ENCODE measurements at places on chromosomes 13 and 19.
A peak's percentile ranks its signal among the peaks of the same experiment; 100 is the strongest.

DNA sequence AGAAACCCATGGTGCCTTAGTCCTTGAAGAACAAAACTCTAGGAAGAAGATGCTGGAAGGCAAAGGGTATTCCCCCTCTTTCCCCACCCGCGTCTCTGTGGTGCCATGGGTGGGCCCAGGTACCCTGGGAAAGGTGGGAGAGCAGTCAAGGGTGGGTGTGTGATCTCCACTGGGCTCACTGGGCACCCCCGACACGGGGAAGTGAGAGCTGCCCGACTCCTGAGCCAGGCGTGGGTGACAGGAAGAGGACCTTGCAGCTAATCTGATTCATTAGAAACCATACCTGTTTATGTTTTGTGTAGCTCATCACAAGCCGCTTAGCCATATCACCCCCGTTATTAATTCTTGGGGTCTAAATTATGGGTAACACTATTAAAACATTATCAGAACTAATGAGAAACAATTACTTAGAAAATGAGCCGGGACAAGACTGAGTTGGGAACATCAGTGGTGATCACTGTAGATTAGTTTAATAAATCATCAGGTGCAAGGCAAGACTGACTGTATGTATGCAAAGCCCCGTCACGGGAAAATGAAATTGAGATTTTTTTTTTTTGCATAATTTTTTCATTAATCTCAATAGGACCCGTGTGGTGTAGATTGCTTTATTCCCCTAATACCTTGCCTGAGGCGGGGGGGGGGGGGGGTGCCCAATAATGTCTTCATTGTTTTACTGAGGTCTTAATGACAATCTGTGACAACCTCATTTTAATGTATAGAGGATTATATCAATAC lies 77.3 kb downstream of the ZIC5 start:
- DNase-seq, result no peak

DNA sequence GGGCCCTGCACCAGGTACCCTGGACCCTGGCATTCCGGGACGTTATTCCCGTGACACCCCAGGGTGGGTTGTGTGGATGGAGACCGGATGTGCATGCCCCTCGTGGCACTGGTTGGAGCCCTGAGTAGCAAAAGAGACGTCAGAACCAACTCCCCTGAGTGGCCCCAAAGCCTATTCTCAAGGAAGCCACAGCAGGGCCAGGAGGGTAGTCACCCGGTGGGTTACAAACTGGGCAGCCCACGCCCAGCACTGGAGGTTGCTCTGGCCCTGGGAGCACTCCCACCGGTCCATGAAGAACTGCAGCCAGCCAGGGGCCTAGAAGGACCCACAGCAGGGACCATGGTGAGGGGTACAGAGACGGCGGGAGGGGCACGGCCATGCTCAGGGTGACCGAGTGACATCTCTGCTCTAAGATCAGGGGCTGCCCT lies 7.5 kb downstream of the KLF16 start:
- DNase-seq, result no peak

DNA sequence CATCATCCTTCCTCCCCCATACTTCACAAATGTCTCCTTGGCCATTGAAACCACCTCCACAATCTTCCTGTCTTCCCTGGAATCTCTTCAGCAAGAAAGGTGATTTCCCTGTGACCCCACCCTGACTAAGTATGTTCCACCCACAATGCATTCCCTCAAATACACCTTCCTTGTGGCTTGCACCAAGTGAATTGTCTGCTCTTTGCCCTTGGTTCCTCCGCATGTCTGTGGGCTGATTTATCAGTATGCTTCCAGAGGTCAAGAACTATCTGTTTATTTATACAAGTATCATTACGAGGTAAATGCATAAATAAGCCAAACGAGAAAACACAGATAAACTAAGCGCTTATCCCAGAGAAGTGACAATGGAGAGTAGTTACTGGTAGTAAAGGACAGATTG lies 45.4 kb upstream of the POMP start:
- no peak for DNase-seq

DNA sequence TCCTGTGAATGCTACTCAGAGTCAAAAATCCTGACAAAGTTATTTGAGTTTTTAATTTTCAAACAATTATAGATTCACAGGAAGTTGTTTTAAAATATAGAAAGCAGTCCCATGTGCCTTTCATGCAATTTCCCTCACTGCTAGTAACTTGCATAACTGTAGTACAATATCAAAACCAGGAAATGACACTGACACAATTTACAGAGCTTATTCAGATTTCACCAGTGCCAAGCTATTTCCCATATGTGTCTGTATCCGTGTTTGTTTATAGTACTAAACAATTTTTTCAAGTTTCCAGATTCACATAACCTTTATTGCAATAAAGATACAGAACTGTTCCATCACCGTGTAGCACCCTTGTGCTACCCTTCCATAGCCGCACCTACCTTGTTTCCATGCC lies 934.6 kb downstream of the PCDH17 start:
- no peak for DNase-seq

DNA sequence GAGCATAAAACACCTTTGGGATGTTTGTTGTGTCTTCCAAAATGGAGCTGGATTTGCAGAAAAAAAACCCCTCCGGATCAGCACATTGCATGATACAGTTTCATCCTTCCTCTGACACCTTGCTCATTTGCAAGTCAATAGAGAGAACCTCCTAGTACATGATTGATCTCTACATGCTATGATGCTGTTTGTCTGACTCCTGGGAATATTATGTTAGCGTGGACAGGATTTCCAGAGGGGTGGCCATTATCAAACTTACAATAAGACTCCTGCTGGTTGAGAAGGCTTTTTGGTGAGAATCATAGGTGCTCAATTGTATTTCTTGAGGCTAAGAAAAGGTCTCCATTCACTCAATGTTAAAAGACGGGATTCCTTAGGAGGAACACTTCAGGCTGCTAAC lies 75.9 kb upstream of the SCEL start:
- no peak for DNase-seq

GRCh38 chr19:32349724-32350470 lies 4.5 kb downstream of the ZNF507 start:
- DNase-seq, result no peak

DNA sequence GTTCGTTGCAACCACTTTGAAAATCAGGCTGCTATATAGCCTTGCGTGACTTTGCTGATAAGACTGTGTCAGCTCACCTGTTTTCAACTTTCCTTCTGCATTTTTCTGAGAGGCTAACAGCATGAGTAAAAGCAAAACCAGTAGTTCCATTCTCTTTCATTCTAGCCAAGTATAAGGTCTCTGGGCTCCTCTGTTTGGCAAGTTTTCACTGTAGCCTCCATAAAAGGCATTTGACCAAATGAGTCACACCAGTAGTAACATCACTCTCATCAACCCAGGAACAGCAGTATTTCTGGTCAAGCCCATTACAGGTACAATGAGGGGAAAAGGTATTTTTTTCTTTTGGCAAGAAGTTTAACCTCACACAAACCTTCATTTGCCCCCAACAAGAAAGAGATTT lies 1149.8 kb upstream of the MIR17HG start:
- DNase-seq, result no peak

GRCh38 chr13:44967704-44968433 lies 21.4 kb downstream of the NUFIP1 start:
- no peak for DNase-seq

DNA sequence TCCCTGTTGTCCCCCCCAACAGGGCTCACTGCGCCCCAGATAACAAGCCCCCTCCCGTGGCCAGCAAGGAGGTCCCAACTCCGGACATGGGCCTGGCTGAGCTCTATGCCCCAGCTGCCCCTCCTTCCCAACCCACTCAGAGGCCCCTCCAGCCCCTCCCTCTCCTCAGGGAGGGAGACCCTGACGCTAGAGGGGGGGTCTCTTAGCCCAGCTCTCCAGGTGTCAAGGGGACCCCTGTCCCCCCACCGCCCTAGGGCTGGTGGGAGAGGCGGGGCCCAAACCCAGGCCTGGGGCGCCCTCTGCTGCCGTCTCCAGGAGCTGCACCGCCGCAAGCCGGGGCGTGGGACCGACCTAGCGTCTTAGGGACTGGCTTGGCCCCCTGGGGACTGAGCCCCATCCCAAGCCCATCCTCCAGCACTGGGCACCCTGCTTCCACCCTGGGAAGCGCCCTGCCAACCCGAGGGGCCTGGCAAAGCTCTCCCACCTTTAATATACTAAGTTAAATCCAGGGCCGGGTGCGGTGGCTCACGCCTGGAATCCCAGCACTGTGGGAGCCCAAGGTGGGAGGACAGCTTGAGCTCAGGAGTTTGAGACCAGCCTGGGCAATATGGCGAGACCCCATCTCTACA lies 1.4 kb downstream of the GRIN3B start:
- DNase-seq, result peak; percentile 45

DNA sequence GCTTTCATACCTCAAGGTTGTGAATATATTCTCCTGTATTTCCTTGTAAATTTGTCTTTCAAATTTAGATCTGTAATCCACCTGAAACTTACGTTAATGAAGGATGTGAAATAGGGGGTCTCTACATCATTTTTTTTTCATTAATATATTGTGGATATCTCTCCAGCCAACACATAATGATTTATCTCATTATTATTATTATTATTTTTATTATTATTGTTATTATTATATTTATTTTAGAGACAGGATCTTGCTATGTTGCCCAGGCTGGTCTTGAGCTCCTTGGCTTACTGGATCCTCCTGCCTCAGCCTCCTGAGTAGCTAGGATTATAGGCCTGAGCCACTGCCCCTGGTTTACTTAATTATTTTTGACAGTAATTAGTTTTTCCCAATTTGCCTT lies 4.3 kb upstream of the LIPE start:
- DNase-seq, result no peak

- DNase-seq, result no peak
These were observed 1.2 kb upstream of the PNMA8A start for GRCh38 chr19:46472592-46472991.

GRCh38 chr19:55465460-55466240 lies 1.1 kb upstream of the C19orf85 start:
- DNase-seq, result no peak

GRCh38 chr13:108681986-108682575 lies 52.7 kb downstream of the MYO16 start:
- no peak for DNase-seq

GRCh38 chr13:114167426-114167825 lies 11.6 kb upstream of the CFAP97D2 start:
- DNase-seq, result no peak

- DNase-seq, result no peak
These were observed at the start of gene ZNF177 for GRCh38 chr19:9362905-9363304. TSS of gene ZNF177 (plus strand) at chr19:9363013. CDS start at chr19:9378312, 15,299 bp downstream.

DNA sequence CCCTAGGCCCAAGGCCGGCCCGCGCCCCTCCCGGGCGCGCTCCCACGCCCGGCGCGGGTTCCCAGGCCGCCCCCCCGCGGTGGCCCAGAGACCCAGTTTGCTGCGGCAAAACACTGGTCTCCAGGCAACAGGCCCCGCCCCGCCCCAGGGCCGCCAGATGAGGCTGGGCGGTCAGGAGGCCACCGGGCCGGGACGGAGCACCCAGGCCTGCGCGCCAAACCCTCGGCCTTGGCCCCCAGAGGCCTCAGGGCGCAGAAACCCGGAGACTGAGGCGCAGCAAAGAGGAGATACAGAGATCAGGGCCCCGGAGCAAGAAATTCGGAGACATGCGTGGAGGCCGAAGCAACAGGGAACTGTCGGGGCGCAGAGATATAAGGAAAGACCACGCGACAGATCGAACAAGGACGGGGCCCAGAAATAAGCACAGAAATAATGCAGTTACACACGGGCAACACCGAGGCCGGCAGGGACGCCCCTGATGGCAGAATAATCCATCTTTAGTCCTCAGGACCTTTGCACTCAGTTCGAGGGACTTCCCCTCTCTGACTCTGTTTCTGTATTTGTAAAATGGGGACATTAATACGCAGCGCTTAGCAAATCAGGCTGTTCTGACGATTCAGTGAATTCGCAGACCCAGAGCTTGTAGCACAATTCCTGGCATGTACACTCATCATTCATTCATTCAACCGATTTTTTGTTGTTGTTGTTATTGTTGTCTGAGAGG lies 20.8 kb upstream of the ERCC1 start:
- peak; percentile 66 for DNase-seq

DNA sequence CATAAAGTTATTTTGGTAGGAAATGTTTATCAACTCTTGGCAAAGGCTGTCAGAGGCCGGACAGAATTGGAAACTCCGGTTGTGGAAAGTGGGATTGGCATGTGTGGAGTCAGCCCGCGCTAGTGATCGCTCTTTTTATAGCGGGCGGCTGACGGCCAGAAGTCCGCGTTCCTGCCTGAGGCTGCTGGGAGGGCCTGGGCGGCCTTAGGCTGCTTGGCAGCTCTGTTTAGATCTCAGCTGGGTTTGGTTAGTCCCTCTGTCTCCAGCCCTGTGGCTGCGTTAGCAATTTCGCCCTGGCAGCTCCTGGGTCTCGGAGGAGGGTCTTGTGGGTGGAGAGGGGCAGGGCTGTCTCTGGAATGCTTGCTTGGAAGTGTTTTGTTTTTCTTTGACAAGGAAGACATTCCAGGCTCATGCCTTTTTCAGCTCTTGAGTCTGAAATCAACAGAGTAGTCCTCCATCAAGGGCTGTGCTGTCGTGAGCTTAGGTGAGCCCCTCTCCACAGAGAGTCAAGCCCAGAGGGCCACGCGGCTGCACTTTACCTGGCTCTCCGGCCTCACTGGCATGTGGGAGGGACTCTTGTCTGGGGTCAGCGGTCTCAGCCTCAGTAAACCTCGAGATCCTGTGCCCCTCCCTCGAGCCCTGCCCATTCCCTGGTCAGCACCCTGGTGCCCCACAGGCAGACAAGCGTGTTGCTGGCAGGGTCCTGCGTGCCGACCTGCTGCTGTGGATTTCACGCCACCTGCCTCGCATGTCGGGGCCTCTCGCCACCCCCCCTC lies 22.5 kb downstream of the DOT1L start:
- DNase-seq, result no peak

- no peak for DNase-seq
These were observed 518 bp downstream of the KLF2 start for GRCh38 chr19:16325161-16325527.

GRCh38 chr13:73859841-73860240 lies 274.4 kb downstream of the KLF12 start:
- no peak for DNase-seq

DNA sequence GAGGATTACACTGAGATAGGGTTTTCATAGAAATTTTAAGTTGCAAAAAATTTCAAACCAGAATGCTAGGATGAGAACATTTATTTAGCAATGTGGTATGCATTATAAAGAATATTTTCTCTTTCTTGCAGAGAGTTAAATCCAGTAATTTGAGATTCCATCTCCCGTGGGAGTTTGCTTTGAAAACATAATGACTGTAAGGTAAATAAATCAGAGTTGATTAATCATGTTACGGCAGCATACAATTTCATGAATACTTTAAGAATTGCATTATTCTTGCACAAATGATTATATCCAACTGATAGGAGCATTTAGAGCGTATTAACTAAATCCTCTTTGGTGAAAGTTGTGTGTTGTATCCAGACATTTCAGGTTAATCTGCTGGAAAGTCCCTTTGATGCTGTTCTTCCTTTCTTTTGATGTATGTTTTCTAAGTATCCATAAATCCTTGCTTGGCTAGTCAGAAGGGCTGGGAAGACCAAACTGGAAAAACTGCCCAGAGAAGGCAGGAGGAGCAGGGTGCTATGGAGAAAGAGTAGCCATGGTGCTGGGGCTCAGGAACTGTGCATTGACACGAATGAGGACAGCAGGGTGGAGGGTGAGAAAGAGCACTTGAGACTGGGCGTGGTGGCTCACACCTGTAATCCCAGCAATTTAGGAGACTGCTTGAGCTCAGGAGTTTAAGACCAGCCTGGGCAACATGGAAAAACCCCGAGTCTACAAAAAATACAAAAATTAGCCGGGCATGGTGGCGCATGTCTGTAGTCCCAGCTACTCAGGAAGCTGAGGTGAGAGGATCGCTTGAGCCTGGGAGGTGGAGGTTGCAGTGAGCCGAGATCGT lies 4.8 kb upstream of the GJA3 start:
- DNase-seq, result no peak

GRCh38 chr19:43569657-43570056 lies 5.7 kb downstream of the XRCC1 start:
- DNase-seq, result no peak

Data from stimulated activated CD8-positive, alpha-beta memory T cell treated with anti-CD3 and anti-CD28 coated beads, Interleukin-4, amount 100 ng/mL, for 1 hour (primary cell).